ENCODE measurements at places on chromosomes 4 and X.

- no peak for DNase-seq
These were observed 403.0 kb upstream of the CNKSR2 start for GRCh38 chrX:20971250-20971649.

GRCh38 chr4:38289553-38289952 lies 329.4 kb downstream of the PTTG2 start:
- no peak for DNase-seq

GRCh38 chr4:104417357-104417882 lies 77.3 kb downstream of the CXXC4 start:
- no peak for DNase-seq

- no peak for DNase-seq
These were observed 500.1 kb downstream of the TRAM1L1 start for GRCh38 chr4:116585246-116585645.
